ENCODE measurements at places on chromosomes 16 and 17. TPM values are rescaled to one million over a fixed set of nuclear protein-coding genes. Genes with fewer than 3 reads are reported as not detected.

Gene SPEM1
- not detected for total RNA-seq

Gene TOM1L1
- total RNA-seq = 18.3 TPM

Gene PYY
- total RNA-seq = not detected

Gene ZDHHC7
- total RNA-seq = 78.0 TPM

Gene TBC1D26
- not detected for total RNA-seq

DNA sequence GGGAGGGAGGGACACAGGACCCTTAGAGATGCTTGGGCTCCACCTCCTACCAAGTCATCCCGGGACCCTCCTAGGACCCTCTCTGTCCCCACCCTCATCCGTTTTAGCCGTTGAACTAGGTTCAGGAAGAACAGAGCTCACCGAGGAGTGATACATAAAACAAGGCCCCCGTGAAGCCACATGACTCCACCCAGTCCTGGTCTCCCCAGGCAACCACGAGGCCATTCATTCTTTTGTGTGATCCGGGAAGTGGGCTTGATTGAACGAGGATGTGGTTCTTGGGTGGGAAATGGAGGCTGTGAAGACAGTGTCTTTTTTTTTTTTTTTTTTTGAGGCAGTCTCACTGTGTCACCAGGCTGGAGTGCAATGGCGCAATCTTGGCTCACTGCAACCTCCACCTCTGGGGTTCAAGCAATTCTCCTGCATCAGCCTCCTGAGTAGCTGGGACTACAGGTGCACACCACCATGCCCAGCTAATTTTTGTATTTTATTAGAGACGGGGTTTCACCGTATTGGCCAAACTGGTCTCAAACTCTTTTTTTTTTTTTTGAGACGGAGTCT, 14.8 kb downstream of the TRARG1 start:
- DNase-seq = no peak

DNA sequence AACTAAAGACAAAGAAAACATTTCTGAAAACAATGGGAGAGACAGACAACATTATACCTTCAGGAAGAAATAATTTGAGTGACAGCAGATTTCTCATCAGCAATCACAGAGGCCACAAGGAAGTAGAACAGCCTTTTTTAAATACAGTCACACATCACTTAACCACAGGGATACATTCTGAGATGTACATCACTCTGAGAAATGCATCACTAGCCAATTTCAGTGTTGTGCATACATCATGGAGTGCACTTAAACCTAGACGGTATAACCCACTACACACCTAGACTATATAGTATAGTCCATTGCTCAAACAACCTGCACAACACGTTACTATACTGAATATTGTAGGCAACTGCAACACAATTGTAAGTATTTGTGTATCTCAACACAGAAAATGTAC, 24.9 kb upstream of the ALOX12 start:
- no peak for DNase-seq

DNA sequence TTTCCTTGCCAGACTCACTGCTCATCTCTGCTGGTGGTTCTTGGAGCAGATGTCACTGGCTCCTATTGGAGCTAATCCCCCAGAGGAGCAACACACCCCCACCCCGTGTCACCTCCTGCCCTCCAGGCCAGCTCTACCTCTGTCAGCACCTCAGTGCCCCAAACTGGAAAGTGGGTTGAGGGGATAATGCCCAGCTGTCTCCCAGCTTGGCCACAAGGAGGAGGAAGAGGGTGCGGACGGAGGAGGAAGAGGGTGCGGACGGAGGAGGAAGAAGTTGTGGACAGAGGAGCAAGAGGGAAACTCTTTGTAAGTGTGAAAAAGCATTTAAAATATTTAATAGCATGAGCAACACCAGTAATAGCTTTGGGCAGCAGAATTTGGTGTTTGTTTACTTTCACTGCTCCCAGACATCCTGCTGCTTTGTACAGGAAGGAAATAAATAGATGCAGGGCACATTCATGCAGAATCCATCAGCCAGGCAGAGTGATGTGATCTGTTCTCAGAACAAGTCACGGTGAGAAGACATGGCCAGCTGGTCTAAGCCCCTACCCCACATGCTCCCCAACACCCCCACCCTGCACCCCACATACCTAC, 82.5 kb downstream of the C17orf67 start:
- DNase-seq = peak; percentile 9

- DNase-seq = peak; percentile 63
Measured at GRCh38 chr17:67105213-67105612, 60.9 kb downstream of the CACNG1 start.

DNA sequence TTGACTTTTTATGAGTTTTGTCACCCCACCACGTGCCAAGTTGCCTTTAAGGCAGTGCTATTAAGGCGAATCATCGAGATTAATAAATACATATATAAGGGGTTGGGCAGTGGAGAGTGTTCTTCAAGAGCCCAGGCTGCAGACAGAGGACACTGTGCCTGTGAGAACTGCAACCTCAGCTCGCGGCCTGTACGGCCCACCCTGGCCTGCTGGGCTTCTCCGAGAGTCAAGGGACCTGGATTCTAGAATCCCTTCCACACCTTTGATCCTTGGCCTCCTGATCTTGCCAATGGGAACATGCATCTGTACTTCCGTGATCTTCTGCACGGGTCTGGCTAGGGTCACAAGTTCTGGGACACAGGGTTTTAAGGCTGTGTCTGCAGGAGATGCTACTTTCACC, 54.5 kb downstream of the IRX5 start:
- no peak for DNase-seq

GRCh38 chr16:65123396-65124211, 1.7 kb upstream of the CDH11 start:
- peak; percentile 43 for DNase-seq

DNA sequence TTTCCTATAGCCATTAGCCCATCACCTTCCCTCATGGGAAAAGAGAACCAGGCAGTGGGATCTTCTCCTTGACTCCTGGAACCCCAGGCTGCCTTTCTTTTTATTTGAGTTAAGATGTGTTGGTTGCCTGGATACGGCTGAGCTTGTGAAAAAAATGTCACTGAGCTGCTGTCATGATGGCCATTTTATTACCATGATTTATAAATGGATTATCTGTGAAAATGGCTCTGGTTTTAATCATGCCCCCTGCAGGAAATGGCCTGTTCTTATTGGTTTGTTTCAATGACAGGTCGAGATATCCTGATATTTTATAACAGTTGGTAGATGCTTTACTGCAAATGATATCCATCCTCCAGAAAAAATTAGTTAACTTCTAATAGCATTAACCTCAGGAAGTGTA, 640.4 kb downstream of the CDH11 start:
- peak; percentile 6 for DNase-seq

DNA sequence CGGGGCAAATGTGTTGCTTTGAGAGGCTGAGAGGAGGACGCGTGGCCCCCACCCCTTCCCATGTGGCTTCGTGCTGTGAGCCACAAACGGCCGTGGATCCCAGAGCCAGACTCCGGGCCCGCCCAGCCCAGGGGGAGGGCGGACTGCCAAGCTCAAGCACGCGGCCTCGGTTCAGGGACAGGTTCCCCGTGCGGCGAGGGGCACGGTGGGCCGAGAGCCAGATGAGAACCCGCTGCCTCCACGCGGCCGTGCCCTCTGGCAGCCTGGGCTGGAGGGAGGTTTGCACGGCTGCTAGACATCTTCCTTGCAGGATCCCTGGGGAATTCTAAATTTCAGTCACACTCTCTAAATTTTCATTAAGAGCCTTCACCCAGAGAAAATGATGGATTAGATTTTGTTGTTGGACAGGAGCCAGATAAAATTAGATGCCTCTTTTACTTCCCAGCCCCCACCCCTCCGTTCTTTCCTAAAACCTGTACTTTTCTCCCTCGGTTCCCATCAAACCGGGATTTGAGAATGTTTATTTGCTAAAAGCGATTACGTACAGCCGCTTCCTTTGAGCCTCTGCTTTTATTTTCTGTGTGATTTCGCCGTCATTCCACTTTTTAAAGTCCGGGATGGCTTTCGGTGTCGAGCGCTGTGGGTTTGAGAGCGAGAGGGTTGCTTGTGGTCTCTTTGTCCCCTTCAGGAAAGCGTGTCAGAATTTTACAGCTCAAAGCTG, 25.0 kb upstream of the GNG13 start:
- DNase-seq = no peak

DNA sequence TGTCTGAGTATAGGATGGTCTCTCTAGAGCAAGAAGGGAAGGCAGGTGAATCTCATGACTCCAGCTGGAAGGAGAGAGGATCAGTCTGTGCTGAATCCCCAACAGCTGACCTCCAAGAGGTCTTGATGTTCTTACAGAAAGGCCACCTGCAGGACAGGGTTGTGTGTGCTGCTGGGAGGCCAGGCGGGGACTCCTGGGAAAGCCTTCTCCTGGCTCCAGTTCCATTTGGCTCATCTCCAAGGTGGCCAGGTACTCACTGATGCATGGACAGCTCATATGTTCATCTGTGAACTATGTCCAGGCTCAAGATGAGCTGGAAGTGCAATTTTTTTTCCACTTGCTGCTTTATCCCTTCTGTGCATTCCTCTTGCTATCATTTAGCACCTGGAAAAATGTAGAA, 730.2 kb upstream of the RBFOX1 start:
- no peak for DNase-seq

GRCh38 chr17:6755731-6756184, at the start of gene XAF1:
XAF1 (plus strand) TSS chr17:6756046; CDS start chr17:6756079, 33 bp downstream.
- peak; percentile 82 for DNase-seq

DNA sequence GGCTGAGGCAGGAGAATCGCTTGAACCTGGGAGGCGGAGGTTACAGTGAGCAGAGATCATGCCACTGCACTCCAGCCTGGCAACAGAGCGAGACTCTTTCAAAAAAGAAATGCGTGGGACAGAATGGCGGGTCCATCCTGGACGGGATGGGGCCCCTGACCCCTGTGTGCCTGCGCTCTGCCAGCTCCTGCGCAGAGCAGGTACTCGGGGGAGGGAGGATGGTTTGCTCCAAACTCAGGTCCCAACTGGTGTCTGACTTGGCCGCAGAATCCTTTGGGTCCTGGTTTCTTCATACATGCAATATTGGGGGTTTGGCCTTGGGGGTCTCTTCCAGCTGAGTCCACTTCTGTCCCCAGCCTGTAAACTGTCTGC, 10.4 kb downstream of the CHMP6 start:
- no peak for DNase-seq

- DNase-seq = no peak
Measured at GRCh38 chr17:59669411-59669810, 37.8 kb downstream of the PTRH2 start.
